ENCODE measurements at places on chromosomes 1 and 21.
A peak's percentile ranks its signal among the peaks of the same experiment; 100 is the strongest.

DNA sequence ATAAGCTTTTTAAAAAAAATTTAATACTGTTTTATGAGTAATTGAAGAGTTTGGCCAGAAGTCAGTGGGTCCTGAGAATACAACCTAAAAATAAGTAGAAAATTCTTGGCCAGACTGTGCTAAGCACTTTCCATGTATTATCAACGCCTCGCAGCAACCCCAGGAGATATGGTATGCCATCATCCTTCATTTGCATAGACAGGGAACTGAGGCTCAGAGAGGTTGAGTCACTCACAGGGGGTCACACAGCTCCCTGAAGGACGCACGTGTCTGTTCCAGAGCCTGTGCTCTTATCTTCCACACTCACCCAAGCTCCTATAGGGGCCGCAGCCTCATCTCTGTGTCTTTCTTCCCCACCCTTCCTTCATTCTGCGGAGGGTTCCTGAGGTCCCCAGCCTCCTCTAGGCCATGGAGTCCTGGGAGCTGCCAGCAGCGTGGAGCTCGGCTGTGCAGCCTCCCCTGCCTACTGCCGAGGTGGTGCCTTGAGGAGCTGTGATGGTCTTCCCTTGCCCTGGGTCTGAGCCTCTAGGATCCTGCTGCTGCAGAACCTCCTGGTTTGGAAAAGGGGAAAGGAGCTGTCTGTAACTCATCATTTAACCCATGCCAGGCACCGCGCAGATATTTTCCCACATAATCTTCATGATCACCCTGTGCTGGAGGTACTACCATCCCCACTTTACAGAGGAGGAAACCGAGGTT is 30.3 kb upstream of the ECE1 start:
- DNase-seq = no peak

DNA sequence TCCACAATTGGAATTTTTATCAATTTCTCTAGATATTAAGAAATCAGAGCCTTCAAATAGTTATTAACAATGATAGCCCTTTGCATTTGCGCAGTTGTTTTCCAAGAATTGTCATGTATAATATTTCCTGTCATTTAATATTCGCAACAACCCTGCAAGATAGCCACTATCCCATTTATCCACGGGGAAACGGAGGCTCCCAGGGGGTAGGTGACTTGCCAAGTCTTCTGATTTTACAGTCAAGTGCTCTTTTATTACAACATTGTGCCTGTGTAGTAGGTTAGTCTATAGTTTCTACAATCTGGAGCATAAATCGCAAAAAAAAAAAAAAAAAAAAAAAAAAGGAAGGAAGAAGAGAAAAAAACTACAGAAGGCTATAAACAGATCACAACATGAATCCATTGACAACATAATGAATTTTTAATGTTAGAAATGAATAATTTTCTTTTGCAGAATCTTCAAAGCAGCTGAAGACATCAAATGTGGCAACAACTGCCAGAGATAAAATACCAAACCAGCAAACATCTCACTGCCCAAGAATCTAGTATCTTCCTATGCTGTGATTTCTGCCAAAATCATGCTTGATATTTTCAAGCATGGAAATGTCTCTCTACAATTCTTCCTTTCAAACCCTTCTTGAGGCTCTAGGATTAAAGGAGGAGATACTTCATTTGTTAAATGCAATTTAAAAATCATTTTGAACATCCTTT is 125.5 kb downstream of the PTPN14 start:
- no peak for DNase-seq

DNA sequence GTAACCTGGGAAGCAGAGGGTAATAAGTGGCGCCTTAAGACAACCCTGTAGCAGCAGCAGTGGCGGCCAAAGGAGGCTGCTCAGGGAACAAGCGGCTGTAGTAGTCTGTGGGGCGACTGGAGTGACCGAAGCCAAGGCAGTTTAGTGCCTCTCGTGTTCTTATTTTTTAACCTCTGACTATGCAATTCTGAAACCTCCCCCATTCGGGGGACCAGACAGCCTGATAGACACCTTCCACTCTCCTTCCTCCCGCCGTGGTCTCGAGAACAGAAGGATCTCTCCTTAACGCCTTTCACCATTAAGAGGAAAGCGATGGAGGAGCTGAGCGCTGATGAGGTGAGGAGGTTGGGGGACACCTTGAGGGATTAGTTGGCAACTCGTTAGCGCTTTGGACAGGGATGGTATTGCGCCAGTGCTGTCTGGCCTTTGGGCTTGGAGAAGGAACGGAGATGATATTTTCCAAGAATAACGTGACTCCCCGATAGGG is 644 bp downstream of the UBE4B start:
- DNase-seq = no peak

GRCh38 chr1:3779265-3779911 is 6.8 kb downstream of the SMIM1 start:
- no peak for DNase-seq

- DNase-seq = no peak
Measured at GRCh38 chr1:119254067-119254720, 113.7 kb upstream of the WARS2 start.

DNA sequence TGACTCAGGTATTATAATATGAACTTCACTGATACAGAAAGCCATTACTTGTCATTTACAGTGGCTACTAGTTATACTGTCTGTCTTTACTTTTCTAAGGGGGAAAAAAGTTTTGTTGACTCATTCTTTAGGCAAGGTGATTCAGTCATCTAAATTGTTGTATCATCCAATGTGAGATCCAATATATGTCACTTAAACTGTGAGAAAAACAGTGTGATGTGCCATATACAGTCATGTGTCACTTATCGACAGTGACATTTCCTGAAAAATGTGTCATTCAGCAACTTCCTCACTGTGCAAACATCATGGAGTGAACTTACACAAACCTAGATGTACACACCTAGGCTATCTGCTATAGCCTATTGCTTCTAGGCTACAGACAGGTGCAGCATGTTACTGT is 57.6 kb downstream of the KCNK2 start:
- DNase-seq = no peak

GRCh38 chr1:161887730-161888287 is 121.7 kb downstream of the ATF6 start:
- DNase-seq = no peak

DNA sequence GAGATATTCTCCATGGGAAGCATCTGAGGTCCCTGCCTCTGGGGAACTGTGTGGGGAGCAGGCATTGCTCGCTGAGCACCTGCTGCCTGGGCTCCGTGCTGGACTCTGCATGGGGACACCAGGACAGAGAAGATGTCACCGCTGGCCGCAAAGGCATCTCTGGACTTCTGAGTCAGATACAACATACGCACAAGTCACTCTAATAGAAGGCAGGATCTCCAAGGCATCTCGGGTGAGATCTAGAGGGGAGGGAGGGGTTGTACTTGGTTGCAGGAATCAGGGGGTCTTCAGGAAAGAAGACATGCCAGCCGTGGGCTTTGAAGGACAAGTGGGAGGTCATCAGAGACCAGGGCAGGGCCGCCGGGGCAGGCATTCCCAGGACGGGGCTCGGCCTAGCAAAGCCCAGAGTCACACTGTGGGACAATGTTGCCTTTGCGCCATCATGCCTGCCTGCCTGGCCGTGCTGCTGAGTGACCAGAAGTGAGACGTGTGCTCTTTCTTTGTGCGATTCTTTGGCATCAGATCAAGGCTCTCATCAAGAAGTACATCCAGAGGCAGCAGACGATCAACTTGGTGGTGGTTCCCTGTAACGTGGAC is 28.3 kb downstream of the MX2 start:
- no peak for DNase-seq

- no peak for DNase-seq
Measured at GRCh38 chr1:155305881-155306391, 2.7 kb upstream of the FDPS start.

DNA sequence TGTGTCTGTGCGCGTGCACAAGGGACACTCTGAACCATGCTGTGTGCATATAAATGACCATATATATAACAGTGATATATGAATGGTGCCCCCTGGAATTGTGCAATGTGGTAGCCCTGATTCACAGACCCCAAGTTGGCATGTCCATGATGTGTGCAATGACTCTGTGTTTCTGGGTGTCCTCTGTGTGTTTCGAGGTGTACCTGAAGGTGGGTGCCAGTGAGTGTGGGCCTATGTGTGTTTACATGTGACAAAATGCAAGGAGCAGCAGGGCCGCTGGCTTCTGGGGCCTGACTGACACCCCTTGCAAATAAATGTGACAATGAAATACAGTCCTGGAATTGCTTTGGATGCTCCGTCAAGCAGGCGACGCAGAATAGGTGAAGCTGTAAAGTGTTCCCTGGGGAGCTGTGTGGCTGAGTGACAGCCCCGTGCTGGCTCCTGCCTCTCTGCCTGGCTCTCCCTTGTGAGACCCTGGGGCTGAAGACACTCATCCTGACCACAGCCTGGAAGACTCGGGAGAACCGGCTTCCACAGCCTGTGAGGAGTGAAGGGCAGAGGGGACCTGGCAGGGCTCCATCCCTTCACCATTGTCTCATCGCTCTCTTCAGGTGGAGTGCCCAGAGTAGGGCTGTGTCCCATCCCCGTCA is 38.2 kb upstream of the CSF3R start:
- DNase-seq = no peak

GRCh38 chr1:6003568-6004411 is 11.6 kb upstream of the NPHP4 start:
- no peak for DNase-seq

- no peak for DNase-seq
Measured at GRCh38 chr1:201025571-201026002, 2.1 kb upstream of the KIF21B start.

DNA sequence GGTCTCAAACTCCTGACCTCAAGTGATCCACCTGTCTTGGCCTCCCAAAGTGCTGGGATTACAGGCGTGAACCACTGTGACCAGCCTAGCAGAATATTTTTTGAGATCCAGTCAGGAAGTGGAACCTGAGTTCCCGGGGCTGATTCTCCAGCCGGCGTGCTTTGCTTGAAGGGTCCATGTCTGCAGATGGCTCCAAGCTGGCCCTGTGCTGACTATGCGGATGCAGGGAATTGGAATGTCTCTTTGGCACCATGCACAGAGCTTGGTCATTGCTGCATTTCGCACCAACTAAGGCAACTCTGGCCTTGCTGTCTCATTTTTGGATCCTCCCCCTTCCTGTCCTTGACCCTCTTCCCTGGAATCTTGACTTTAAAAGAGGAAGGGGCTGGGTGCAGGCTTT is 28.1 kb downstream of the ARHGEF10L start:
- DNase-seq = no peak

DNA sequence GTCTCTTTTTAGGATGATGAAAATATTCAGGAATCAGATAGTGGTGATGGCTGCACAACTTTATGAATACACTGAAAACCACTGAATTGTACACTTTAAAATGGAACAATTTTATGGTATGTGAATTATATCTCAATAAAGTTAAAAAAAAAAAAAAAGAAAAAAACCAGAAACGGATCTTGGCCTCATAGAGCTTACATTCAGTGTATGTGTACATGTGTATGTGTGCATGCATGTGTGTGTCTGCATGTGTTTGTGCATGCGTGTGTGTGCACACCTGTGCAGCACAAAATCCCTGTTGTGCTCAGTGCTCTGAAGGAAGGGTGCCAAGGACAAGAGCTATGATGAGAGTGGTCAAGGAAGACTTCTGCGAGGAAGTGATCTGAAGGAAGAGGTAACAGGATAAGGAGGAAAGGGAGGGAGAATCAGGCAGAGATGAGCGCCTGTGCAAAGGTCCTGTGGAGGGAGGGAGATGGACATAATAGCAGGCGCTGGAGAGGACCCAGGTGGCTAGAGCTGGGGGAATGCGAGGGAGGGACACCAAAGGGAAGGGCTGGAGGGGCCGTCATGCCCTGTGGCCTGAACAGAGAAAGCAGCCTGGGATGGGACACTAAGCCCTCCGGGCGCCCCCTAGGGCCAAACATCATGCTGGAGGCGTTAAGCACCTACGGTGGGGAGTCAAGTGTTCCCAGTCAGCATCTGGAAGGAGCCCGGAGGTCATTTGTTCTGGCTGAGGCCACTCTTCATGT is 25.2 kb downstream of the NKAIN1 start:
- no peak for DNase-seq

- no peak for DNase-seq
Measured at GRCh38 chr1:66248746-66249145, 285.2 kb upstream of the SGIP1 start.

GRCh38 chr1:223358826-223359225 is 5.2 kb downstream of the SUSD4 start:
- DNase-seq = no peak

GRCh38 chr1:62325081-62325480 is 5.8 kb upstream of the KANK4 start:
- DNase-seq = no peak

- DNase-seq = no peak
Measured at GRCh38 chr1:161907265-161907664, 116.4 kb downstream of the OLFML2B start.

DNA sequence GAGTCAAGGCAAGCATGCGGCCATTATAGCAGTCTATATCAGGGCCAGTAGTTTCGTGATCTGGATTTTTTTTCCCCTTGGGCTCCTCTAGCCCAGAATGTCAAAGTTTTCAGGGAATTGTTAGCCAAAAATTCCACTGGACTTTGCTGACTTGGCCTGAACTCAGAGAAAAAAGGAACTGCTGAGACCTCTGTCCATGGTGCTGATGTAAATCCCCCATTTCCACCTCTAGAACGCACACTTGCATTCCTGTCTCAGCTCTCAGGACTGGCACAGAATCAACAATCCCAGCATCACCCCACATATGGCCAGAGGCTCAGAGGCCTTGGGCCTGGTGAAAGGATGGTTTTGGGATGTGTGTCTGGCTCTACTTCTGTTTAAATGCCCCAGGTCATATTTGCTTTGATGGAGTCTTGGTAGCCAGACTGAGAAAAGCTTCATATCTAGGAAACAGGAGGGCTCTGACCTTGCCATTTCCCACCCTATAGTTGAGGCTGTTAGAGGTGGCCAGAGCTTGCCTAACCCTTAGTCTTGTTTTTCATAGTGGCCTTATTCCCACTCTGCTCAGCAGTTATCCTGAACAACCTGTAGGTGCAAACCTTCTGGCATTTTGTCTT is 16.9 kb upstream of the EFCAB14 start:
- DNase-seq = no peak

DNA sequence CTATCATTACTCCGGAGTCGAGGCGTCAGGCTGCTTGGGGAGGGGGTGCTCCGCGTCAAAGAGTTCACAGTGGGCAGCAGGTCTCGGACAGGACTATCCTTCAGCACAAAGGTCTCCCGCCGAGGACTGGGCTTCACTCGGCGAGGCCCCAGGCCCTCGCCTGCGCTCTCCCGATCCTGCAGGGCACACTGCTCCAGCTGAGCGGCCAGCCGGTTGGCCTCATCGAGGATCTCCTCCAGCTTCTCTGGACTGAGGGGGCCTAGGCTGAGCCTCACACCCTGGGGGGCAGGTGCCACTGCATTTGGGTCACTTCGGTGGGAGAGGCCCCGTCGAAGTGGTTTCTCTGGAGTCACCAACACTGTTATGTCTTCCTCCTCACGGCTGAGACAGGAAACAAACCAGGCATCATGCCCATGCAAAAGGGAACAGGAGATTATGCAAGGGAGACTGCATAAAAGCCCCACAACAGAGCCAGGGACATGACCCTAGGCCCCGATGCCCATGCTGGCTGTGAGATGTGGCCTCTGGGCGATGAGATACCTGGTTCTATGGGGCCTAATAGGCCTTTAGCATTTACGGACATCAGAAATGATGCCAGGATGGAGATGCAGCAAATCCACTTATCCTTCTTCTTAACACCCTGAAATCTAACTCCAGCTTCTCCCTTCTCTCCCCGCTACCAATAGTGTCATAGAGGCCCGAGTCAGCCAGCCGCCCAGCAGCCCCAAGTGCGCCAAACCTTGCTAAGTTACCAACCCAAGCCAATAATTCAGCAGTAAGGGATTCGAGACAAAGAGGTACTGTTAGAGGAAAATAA is 1.1 kb downstream of the PSRC1 start:
- peak; percentile 69 for DNase-seq
